Uterine smooth muscle cell (primary cell): ENCODE measurements at places on chromosomes 4 and X. TPM values are rescaled to one million over a fixed set of nuclear protein-coding genes. Genes with fewer than 3 reads are reported as not detected.

Gene TLR8
- total RNA-seq = not detected in 2 replicates

Gene HDAC6
- total RNA-seq = 30.6 and 34.2 TPM in 2 replicates

Gene HTRA3
- 0.37 and 0.55 TPM in 2 replicates for total RNA-seq

Gene FAM133A
- total RNA-seq = 0.25 and 0.44 TPM in 2 replicates

Gene STPG2
- total RNA-seq = not detected in 2 replicates

Gene DSPP
- not detected in 2 replicates for total RNA-seq

Gene ADAMTS3
- 3.6 and 8.9 TPM in 2 replicates for total RNA-seq

Gene TMPRSS11A
- not detected in 2 replicates for total RNA-seq

Gene ZCCHC4
- total RNA-seq = 20.0 and 22.1 TPM in 2 replicates

Gene NSUN7
- total RNA-seq = 0.22 and 1.1 TPM in 2 replicates

Gene BBS12
- 4.6 and 7.2 TPM in 2 replicates for total RNA-seq

Gene UCP1
- not detected in 2 replicates for total RNA-seq

Gene AADAT
- total RNA-seq = 4.5 and 4.6 TPM in 2 replicates

Gene FAM199X
- 25.7 and 27.9 TPM in 2 replicates for total RNA-seq

Gene COL4A6
- total RNA-seq = 3.8 and 4.1 TPM in 2 replicates
